ENCODE measurements at places on chromosomes 11 and 22.

- DNase-seq: no peak
Measured at GRCh38 chr22:46293577-46294260, 3.0 kb upstream of the GTSE1 start.

- DNase-seq: no peak
Measured at GRCh38 chr22:38348751-38349496, 31.7 kb upstream of the CSNK1E start.

DNA sequence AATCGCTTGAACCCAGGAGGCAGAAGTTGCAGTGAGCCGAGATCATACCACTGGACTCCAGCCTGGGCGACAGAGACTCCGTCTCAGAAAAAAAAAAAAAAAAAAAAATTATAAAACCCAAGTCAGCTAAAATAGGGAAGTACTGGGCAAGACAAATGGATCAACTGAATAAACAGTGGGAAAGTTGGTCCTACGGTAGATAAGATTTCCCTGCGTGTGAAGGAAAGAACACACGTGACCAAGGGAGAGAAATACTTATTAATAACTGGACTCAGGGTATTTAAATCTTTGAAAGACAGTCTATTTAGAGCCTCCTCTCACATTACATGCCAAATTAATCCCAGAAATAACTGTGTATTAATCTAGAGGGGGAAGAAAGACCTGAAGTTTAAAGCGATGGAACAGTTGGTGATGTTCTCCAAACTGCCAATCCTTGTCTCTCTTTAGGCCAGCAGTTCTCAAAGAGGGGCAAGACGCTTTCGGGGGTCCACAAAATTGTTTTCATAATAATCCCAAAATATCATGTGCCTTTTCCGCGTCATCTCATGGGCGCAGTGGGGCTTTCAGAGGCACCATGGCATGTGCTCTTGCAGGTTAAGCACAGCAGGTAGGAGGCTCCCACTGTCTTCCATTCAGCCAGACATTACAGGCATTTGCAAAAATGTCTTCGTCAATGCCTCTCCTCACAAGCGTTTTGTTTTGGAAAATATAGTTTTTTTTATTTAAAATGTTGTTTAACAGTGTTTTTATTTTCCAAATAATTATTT, 6.6 kb downstream of the RTL6 start:
- no peak for DNase-seq

GRCh38 chr11:106998916-106999188, 19.4 kb downstream of the GUCY1A2 start:
- DNase-seq: no peak

GRCh38 chr11:8251616-8252295, 11.9 kb downstream of the LMO1 start:
- no peak for DNase-seq

GRCh38 chr11:119181677-119182412, 3.4 kb upstream of the NHERF4 start:
- DNase-seq: no peak

- no peak for DNase-seq
Measured at GRCh38 chr11:9003573-9004182, at the start of gene NRIP3. TSS of gene NRIP3 (minus strand) at chr11:9004001. CDS start at chr11:9003935, 66 bp downstream.

- no peak for DNase-seq
Measured at GRCh38 chr11:120827820-120828219, 196.1 kb upstream of the TBCEL start.

DNA sequence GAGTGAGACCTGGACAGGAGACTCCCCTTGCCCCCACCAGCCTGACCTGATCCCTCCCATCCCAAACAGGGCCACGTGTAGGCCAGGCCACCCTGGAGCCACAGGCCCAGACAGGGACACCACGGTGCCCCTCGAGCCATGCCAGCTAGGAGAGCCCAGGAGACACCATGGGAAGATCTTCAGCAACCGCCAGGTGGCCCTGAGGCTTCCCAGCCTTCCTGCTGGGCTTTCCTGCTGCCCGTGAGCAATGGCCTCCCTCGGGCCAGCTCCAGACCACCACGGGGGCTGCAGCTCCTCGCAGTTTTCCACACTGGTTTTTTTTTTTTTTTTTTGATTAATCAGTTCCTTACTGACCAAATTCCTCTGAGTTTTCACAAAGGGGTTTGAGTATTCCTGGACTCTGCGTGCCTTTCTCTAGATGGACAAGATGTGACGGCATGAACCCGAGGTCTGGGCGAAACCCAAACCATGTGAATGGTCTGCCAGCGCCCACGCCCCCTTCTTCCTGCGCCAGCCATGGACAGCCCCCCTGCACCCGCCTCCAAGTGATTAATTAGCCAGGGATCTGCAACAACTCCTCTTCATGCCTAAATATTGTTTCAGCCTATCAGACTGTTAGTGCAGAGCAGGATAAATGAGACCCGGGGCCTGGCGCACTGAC, 40.9 kb downstream of the TBX1 start:
- no peak for DNase-seq

GRCh38 chr22:46737976-46738646, at the start of gene CERK:
TSS of gene CERK (minus strand) at chr22:46738252. CDS start at chr22:46738148, 104 bp downstream.
- DNase-seq: no peak

DNA sequence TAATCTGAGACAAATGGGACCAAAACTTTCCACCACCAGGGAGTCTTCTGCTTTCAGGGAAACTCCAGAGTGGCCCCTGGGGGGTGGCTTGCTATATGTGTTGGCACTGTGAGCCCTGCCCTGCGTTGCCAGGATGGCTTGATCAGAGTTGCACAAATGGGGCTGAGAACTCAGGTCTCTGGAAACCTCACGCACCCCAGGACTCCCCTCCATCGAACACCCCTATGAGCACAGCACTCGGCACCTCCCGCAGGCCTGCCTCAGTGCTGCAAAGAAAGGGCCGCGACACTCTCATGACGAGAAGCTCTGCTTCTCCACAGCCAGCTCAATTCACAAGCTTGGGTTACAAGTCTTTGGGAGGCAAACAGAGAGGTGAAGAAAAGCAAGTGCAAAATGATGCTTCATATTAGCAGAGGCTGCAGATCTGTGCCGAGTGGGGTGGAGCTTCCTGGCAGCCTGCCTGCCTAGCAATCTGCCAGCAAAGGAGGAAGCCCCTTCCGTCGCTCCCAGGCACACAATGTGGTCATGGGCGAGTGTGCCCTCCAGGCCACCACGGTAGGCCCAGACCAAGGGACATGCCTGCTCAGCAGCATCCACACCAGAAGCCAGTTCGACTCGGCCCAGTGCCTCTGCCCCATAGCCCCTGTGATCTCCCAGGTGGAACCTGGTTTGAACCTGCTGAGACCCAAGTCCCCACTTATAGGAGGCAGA, 55.7 kb downstream of the MYH9 start:
- DNase-seq: peak; percentile 27

DNA sequence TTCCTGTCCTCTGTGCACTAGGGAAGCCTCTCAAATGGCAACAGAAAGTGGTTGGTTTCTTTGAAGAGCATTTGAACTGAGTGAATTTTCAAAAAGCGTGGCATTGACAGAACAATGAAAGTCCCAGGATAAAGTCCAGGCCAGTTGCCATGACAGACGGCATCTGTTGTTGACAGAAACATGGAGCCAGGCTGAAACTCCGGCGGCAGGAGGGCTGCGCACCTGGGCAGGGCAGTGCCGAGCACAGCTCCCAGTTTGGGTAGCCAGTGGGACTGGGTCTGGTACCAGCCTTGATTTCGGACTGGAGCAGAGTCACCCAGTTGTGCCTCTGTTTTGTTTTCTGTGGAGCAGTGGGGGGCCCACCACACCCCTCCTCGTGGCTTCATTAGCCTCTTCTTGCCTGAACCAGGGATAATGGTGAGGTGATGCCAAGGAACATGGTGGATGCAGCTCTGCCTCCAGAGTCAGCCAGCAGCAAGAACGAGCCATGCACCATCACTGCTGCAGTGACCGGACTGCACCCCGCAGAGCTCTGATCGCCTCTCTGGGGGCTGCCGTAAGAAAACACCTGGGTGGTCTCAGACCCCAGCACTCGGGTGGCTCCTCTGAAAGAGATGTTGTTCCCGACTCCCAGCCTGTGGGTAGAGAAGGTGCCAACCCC, 9.8 kb upstream of the SEPTIN5 start:
- DNase-seq: no peak

Data from SIG-M5 (cell line).